ENCODE measurements at places on chromosomes 2 and 18.
A peak's percentile ranks its signal among the peaks of the same experiment; 100 is the strongest.

GRCh38 chr2:189685540-189686229 lies 11.2 kb downstream of the ANKAR start:
- DNase-seq: no peak

- DNase-seq: no peak
Observed at GRCh38 chr2:62410926-62411456, 95.0 kb downstream of the TMEM17 start.

DNA sequence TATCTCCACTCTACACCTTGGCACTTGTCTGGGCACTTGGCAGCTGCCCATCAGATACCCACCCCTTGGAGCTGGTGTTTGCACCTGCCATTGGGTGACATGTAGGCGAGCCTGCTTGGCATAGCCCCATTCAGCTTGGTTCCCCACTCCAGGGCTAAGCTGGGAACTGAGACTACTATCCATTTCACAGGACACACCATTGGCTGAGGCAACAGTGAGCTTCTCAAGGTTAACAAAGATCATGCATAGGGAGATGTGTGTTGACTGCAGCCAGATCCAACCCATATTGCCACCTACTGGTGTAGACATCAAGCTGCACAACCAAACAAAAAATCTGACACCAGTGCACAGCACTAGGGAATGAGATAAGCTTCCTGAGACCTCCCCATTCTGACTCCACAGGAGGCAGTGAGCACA lies 1389.8 kb upstream of the TMEFF2 start:
- no peak for DNase-seq

DNA sequence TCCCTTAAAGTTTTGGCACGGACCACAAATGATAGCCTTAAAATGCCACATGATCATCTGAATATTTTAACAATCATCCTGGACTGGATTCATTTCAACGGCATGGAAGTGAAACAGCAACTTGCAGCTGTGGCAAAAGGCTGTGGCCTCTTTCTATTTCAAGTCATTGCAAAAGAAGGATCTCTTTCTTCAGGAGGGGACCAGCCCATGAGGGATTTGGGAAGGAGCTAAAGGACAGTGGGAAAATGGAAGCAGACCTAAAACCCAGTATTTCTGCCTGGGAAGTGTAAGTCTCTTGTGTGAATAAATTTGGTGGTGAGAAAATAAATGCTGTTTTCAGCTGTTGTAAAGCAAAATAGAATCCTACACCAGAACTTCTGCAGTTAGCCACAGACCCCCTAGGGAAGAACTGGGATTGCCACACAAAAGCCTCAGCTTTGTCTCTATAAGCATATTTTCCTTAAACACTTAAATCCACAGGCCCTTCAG lies 107.3 kb upstream of the ZFP36L2 start:
- no peak for DNase-seq

- no peak for DNase-seq
Observed at GRCh38 chr2:42184346-42184745, 15.2 kb downstream of the EML4 start.

DNA sequence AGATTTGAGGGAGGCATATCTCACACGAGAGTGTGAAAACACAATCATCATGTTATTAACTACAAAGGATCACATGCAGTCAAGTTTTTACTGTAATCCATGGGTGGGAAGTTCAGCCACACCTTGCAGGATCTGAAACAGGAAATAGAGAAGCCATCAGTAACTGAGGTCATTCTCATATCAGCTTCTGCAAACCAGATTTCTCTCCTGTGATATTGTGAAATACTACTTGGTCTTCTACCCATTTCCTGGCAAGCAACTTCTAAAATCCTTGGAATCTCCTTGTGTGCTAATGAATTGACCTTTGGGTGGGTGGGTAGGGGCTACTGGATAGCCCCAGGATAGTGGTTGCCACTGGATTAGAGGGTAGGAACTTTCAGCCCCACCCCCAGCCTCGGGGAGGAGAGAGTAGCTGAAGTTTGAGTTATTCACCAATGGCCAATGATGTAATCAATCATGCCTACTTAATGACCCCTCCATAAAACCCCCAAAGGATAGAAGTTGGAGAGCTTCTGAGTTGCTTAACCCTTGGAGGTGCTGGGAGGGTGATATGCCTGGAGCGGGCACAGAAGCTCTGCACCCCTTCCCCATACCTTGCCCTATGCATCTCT lies 25.6 kb upstream of the TGIF1 start:
- no peak for DNase-seq

GRCh38 chr18:76530846-76531245 lies 35.8 kb upstream of the ZNF516 start:
- DNase-seq: no peak

DNA sequence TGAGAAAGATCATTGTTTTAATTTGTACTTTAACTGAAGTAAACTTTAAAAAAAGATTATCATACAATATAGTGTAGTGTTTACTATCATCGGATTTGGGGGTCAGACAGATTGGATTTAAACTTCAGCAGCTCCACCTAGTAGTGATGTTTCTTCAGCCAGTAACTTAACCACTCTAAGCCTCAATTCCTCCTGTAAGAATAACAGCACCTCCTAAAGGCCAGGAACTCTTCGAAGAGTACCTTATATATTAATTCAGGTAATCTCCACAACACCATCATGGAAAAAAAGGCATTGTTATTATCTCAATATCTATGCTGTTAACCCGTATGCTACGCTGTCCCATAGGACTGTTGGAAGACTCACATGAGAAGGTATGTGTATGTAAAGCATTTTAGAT lies 69.0 kb upstream of the DLGAP1 start:
- no peak for DNase-seq

- no peak for DNase-seq
Observed at GRCh38 chr2:57906152-57906732, 140.4 kb upstream of the VRK2 start.

DNA sequence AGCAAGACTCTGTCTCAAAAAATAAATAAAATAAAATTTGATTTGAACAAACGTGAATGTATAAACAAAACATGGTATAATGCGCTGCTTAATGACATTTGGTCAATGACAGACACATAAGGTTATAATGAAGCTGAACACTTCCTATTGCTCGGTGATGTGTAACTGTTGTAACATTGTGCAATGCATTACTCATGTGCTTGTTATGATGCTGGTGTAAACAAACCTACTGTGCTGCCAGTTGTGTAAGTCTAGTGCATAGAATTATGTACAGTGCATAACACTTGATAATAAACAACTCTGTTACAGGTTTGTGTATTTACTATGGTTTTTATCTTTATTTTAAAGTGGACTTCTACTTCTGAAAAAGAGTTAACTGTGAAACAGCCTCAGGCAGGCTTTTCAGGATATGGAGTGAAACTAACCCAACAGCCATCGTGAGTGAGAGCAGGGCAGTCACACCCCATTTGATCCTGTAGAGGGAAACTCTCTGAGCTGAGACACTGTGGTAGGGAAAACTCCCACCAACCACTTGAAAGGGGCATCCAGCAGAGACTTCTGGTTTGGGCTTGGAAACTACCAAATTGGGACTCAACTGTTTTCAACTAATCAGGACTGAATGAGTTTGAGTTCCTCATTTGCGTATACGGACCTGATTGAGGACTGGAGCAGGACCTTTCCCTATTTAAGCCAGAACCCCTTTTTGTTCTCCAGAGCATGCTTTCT lies 8.7 kb upstream of the RPRD1A start:
- DNase-seq: no peak

DNA sequence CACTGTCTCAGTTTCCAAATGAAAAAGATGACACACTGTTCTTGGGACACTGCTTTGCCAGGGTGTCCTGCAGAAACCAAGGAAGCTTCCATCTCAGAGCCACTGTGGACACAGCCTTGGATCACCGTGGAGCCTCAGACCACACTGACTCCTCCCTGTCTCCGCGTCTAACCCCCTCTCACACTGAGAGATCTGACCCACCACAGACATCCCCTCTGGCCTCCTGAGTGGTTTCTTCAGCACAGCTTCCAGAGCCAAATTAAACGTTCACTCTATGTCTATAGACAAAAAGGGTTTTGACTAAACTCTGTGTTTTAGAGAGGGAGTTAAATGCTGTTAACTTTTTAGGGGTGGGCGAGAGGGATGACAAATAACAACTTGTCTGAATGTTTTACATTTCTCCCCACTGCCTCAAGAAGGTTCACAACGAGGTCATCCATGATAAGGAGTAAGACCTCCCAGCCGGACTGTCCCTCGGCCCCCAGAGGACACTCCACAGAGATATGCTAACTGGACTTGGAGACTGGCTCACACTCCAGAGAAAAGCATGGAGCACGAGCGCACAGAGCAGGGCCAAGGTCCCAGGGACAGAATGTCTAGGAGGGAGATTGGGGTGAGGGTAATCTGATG lies 113.4 kb upstream of the PKDCC start:
- no peak for DNase-seq

DNA sequence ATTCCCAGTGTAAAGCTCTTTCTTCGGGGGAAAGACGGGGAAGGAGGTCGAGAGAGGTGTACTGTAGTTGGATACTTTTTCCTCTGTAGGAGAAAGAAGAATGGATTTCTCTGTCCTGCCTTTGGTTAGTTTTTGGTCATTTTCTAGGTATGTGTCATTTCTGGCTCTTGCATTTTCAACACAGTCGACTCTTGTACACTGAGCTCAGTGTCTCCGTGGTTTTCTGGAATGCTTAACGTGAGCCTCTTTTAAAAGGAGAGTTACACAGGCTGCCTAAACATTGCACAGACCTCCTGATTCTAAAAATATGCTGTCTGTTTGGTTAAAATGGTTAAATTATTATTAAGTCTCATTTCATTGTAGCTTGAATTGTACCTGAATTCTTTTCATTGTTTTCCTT lies 21.8 kb upstream of the GLS start:
- no peak for DNase-seq

- DNase-seq: peak; percentile 13
Observed at GRCh38 chr2:234335661-234336228, 161.1 kb downstream of the ARL4C start.

DNA sequence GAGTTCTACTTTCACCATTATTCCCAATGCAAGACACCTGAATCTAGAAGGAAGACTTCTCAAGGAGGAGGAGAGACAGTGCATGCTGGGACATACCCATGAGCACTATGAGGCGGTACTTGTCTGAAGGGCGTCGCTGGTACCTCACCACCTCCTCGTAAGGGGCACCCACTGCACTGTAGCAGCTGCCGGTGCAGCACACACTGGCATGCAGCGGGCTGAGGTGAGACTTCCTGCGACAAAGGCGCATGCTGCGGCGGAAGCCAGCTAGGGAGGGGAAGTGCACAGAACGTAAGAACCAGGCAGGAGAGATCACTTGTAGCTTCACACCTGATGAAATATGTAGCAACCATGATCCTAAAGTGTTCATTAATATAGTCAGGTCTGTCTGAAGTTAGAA lies 12.8 kb upstream of the TMEM237 start:
- no peak for DNase-seq

DNA sequence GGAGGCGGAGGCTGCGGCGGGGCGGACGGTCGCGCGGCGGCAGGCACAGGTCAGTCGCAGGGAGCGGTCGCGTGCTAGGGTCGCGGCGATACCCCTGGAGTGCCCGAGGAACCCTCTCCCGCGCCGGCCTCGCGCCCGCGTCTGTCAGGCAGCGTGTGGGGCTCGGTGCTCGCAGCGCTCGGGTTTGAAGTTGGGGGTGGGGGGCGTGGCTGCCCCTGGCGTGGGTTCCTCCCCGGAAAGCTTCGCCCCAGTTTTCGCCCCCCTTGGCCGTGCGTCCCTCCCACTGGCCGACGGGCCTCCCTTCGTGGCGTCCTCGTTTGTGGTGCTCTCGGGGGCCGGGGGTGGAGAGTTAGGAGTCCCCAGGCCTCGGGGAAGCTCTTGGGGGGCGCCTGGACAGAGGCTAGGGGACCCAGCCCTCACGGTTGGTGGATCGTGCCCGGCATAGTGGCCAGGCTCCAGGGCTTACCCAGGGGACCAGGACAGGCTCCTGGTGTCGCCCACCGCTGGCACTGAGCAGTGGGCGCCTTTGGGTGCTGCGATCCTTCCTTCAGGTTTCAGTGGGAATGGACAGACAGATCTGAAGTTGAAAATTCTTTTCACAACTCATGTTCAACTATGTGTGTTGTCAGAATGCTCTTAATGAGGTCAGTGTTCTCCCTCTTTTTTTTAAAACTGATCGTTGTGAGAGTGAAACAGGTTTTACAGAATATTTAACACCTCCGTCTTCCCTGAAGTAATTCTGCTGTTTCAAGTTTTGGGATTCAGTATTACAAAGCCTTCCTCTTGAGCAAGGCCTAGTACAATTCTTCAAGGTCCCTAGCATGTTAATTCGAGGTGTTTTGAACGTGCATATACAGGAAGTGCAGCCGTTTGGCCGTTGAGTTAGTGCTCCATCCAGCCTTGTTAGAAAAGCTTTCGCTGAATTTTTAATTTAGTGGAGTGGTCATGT lies 604 bp downstream of the RALBP1 start:
- DNase-seq: peak; percentile 58

- no peak for DNase-seq
Observed at GRCh38 chr2:190506666-190507065, 27.9 kb downstream of the NEMP2 start.

DNA sequence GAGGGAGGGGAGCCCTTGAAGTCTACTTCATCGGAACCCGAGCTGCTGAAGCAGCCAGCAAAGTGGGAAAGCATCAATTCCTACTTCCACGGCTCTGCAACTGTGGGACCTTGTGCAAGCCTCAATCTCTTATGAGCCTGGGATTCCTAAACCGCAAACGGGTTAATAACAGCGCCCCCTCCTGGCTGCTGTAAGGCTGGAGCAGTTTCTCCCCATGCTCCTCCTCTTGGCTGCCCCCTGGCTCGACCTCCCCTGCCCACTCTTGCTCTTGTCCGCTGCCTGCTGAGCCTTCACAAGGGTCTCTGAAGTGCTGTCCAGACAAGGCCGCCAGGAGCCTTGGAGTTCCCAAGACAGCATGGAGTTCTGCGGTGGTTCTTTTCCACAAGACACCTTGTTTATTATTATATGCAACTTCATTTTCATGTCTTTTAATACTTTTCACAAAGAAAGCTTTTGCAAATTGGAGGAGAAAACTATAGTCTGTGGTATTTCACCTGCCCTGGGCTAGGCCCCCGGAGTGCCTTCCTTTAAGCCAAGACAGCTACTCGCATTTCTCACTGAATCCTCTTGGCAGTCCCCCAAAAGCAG lies 157.2 kb downstream of the DDX1 start:
- no peak for DNase-seq

Measured in stimulated activated CD8-positive, alpha-beta memory T cell treated with anti-CD3 and anti-CD28 coated beads, Interleukin-4, amount 100 ng/mL, for 24 hours (primary cell).